Brain microvascular endothelial cell (primary cell): ENCODE measurements at places on chromosomes 2 and 18.
A peak's percentile ranks its signal among the peaks of the same experiment; 100 is the strongest.

GRCh38 chr18:6561420-6561861, 146.7 kb upstream of the L3MBTL4 start:
- DNase-seq: peak; percentile 49

GRCh38 chr18:52394602-52395001, 54.6 kb downstream of the DCC start:
- DNase-seq: no peak

DNA sequence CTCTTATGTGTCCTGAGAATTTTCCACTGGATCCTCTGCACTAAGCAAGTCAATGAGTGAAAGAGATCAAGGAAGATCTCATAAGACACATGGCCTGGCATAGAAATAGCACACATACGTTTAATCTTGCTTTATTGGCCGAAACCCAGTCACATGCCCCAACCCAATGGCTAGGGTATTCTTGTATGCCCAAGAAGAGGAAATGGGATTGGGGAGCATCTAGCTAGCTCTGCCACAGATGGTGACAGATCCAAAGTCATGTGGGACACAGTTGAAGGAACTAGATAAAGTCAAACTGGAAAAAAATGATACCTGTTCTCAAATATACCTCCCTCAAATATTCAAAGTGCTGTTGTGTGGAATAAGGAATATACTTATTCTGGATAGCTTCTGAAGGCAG, 74.7 kb downstream of the CD28 start:
- DNase-seq: no peak

DNA sequence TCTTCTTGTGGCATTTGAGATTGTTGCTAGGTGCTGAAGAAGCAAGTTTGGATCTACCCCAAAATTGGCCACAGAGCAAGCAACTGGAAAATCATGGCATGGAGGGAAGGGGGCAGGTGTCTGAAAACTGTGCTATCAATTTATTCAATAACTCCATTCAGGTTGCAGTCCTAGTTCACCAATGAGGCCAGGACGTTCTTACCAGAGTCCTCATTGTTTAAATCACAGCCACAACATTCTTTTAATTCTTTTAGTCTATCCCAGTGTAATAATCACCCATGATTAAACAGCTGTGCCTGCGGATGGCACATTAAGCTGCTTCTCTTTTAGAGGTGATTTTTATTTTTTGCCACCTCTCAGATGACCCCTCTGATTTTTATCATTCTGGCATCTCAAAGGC, 103.5 kb downstream of the ANKRD44 start:
- DNase-seq: no peak

GRCh38 chr2:216491793-216492596, 6.6 kb upstream of the RPL37A start:
- DNase-seq: no peak

GRCh38 chr2:147174824-147175254, 670.0 kb upstream of the ACVR2A start:
- no peak for DNase-seq

- no peak for DNase-seq
These were observed 83.7 kb downstream of the MTA3 start for GRCh38 chr2:42652086-42652485.

- peak; percentile 96 for DNase-seq
These were observed 197.8 kb downstream of the RDH14 start for GRCh38 chr2:18362696-18363095.

DNA sequence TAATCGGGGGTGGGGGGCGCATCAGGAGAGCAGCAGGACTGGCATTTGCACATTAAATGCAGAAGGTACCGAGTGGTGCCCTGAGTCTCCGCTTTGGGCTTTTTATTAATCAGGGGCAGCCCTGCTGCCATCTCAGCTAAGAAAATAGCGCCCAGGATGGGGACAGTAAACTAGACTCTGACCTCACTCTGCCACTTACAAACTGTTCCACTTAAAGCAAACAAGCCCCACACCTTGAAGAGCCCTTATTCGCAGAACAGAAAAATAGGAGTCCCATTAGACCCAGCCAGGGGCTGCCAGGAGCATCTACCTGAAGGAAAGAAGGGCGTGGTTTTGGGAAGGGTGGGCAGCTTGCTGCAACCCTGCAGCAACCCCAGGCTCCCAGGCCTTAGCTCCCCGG, 165.3 kb downstream of the TNS1 start:
- no peak for DNase-seq

DNA sequence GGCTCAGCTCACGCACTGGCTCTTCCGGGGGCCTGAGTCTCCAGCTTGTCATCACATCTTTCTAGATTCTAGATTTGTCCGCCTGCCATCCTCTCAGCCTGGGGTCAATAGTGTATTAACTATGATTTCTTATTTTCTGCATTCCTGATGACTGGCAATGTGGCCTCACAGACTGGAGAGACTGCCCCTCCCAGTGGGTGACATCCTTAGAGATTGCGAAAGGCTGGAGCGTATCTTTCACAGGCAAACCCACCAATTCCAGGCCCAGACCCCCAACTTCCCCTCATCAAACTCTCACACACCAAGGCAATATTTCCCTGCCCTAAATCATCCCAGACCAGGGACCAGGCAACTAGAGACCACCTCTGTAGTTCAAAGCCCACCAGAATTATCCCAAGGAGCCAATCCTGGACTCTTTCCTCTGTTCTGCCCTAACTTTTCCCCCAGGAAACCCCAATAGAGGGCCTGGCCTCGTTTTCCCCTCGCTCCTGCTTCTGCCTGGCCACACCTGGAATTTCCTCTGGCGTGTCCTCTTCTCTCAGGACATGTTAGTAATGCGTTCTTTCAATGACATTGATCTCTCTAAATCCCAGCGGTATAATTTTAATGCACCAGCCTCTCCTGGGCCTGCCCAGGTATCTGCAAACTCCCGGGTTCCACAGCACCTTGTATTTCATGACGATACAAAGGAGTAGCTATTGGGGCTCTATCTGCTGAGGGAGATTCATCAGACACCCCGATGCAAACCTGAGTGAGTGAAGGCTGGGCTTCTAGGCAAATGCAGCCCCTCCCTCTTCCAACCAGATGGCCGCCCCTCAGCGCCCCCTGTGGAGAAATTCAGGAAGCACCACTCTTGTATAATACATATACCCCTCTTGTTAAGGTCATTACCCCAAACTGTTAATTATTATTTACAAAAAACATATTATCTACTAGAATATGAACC, 2.4 kb upstream of the KCNF1 start:
- DNase-seq: no peak

DNA sequence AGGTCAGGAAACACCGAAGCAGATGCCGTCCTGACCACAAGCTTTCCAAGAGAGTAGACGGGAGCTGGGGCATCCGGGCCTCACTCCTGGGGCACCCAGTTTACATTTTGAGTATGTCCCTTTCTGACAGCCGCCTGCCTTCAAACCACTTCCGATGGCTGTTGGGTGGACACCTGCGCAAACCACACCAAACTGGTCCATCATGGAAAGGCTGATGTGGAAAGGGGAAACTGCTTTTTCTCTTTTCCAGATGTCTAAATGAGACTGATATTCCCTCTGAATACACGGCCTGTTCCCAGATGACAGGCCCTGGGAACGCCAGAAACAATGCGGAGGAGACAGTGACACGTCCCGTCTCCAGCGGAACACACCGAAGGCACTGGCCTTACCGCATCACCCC, 290.0 kb upstream of the SALL3 start:
- DNase-seq: no peak

DNA sequence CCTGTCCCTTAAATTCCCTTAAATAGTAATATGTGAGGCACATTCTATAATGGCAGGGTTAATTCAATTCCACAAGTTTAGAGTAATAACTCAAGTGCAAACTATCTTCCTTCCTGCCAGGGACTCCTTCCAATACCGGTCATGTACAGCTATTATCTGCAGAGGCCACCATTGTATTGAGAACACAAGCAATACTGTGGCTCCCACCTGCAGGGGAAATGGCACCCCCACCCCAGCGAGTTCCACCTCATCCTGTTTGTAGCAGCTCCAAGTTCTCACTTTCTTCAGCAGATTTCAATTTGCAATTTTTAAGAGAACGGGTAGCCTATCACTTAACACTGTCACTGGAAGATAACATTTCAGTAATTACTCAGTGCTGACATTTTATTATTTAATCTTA, 172.1 kb upstream of the PID1 start:
- DNase-seq: no peak

- no peak for DNase-seq
These were observed 15.0 kb downstream of the IMPA2 start for GRCh38 chr18:11996190-11996754.

GRCh38 chr2:21118302-21118920, 5.4 kb upstream of the TDRD15 start:
- peak; percentile 45 for DNase-seq

- DNase-seq: peak; percentile 77
These were observed 37.6 kb downstream of the C18orf63 start for GRCh38 chr18:74353169-74353775.

DNA sequence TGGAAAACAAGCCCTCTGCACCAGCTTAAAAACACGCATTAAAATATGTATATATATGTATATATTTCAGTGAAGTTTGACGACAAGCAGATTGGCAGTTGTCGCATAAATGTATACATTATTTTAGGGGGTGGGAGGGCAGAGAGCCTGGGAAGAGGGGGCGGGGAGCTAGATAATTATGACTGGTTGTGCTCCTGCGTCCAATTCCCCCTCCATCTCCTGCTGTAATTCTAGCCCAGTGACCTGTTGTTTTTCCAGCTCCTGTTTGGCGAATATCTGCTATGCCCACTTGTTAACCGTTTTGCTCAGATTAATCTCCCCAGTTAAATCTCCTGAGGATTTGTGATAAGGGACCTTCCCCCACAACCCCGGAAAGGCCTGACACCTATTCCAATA, 656 bp downstream of the UNC80 start:
- no peak for DNase-seq

GRCh38 chr2:47205576-47206141, 50.6 kb upstream of the STPG4 start:
- DNase-seq: no peak

- no peak for DNase-seq
These were observed 11.5 kb upstream of the CRACDL start for GRCh38 chr2:98947554-98947953.

DNA sequence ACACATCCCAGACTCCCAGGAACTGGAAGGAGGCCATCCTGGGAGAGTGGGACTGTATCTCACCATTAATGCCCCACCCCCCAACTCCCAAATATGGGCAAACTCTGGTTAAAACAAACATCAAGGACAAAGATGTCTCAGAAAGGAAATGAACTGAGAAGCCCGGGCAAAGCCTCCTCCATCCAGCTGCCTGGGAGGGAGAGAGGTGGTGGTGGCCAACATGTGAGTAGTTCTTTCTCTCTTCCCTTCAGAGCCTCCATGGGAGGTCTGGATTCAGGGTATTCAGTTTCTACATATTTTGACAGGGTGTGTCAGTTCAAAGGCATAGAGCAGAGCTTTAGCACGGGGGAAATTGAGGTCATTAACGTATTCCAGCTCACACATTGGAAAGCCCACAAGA, 57.5 kb downstream of the CXCR4 start:
- DNase-seq: no peak

- no peak for DNase-seq
These were observed 50.9 kb upstream of the OTOF start for GRCh38 chr2:26528836-26529235.

GRCh38 chr2:139033300-139033699, 253.1 kb upstream of the NXPH2 start:
- DNase-seq: peak; percentile 56

DNA sequence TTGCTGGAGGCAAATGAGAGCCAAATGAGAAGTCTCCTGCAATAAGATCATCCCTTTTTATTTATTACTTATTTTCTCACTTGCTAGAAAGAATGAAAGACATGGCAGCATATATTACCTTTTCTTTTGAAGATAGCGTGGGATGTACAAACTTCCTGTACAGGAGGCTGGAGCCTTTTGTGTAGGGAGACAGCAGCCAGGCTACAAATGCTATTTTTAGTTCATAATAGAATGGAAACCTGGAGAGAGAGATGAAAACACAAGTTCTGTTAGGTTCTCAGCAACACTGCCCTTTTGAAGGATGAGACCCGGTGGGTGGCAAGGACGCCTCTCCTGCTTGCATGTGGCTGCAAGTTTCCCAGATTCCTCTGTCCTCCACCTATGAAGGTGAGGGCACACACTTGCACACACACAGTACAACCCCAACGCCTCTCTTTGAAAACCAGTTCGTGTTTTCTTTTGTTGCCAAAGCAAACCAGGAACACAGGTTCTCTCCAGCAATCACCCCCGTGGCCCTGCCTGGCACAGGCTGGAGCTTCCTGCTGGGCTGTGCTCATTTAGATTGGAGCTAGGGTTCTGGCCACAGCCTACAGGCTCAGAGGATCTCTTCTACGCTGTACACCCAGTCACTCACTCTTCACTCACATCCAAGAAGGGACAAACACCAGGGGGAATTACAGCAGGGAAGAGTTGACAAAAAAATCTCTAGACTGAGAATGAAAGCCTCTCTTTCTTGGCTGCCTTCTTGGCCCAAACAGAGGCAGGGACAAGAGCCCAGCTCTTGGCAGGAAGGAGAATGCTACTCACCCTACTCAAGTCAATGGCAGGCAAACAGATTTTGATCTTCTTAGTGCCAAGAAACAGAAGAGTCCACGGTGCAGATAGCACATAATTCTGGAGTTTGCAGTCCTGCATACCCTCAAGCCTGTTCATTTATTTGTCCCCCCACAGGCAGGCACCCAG, 55.6 kb downstream of the MRPL35 start:
- no peak for DNase-seq

DNA sequence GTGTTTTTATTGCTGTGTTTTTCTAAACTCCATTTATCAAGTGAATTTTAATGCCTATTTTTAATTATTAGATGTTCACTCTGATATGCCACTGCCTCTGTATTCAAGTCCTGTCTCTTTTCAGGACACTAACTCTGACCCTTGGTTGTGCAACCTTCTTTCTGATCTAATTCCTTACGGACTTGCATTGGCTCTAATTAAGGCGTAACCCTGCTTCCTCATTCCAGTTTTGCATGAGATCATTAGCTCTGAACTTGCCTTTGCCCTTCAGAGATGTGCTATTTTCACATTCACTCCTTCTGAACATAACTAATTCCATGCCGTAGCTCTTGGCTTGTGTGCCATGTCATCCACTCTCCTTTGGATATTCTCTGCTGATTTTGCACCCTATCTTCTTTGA, 162.5 kb upstream of the TMEFF2 start:
- no peak for DNase-seq

GRCh38 chr18:71842666-71843065, 701.5 kb downstream of the CBLN2 start:
- no peak for DNase-seq

GRCh38 chr2:205848601-205849000, 166.3 kb downstream of the NRP2 start:
- DNase-seq: no peak

- no peak for DNase-seq
These were observed 3.7 kb downstream of the NFATC1 start for GRCh38 chr18:79399275-79400081.

- DNase-seq: no peak
These were observed 71.3 kb upstream of the ZNF804A start for GRCh38 chr2:184527058-184527457.

DNA sequence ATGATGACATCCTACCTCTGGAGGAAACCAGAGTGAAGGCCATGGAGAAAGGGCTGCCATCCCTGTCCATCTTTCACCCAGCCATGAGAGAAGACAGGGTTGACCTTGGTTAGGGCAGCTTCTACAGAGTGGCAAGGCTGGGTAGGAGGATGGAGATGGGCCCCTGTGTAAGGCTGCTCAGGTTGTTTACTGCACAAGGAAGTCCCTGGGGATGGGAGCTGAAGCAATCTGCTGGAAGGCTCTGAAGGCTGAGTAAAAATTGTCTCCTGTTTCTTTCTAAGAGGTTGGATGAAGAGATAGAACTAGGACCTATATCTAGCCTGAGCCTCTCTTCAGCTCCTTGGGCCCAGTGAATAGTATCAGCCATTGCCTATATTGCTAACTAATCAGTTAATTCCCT, 14.4 kb downstream of the ELMOD3 start:
- no peak for DNase-seq

GRCh38 chr2:172087780-172088244, 2.5 kb downstream of the DLX1 start:
- DNase-seq: no peak
